ENCODE measurements at places on chromosomes 1 and 21. TPM values are rescaled to one million over a fixed set of nuclear protein-coding genes. Genes with fewer than 3 reads are reported as not detected.

DNA sequence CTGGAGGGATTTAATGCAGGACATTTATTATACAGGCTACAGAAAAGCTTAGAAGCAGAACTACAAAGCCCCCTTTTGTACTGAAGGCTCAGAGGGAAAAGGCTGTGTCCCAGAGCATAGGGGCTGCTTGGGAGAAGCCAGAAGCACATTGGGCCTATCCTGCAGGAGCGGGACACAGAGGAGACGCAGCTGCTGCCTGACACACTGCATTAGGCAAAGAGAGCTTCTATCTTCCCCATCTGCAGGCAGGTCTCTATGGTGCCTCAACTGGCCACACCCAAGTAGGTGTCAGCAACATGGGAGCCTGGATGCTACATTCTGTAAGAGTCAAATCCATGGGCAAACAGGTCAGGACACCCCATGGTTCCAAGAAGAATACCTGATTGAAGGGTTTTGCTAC is 595.9 kb downstream of the AJAP1 start:
- no peak for DNase-seq

RBM11 gene
- not detected for polyA plus RNA-seq

- no peak for DNase-seq
Observed at GRCh38 chr1:181732218-181732990, 249.1 kb downstream of the CACNA1E start.

USH2A gene
- polyA plus RNA-seq: 0.13 TPM

DNAJC28 gene
- polyA plus RNA-seq: 2.7 TPM

GBP4 gene
- 4.5 TPM for polyA plus RNA-seq

Measured in muscle of back (tissue), 13 donors.